ENCODE measurements at places on chromosomes 3 and 15.

DNA sequence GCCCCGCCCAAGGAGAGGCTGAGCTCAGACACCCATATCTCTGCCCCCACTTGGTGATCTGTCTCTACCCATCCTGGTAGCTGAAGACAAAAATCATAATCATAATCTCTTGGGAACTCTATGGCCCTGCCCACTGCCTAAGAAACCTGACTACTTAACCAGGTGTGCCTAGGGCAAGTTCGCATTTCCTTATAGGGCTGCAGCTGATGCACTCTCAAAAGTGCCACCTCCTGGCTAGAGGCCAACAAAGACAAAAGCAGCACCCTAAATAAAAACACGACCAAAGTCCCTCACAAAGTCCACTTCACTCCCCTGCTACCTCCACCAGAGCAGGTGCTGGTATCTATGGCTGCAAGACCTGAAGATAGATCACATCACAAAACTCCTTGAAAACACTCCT is 250.4 kb upstream of the SLITRK3 start:
- no peak for DNase-seq

DNA sequence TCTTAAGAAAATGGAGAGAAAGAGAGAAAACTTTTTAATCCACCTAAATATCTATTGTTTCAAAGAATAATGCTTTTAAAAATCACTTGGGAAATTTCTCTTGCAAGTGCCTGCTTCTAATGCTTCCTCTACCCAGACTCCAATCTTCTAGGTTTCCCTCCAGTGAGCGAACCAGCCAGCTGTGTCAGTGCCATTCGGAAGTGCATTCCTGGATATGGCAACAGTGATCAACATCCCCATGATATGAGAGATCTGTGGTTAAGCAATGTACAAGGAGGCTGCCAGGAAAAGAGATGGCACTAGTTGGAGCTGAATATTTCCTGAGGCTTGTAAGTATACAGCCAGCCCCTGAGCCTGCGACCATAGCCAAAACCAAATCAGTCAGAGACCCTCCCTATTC is 53.3 kb upstream of the KCNMB2 start:
- no peak for DNase-seq

GRCh38 chr3:88690287-88690686 is 417.1 kb upstream of the EPHA3 start:
- DNase-seq = no peak

DNA sequence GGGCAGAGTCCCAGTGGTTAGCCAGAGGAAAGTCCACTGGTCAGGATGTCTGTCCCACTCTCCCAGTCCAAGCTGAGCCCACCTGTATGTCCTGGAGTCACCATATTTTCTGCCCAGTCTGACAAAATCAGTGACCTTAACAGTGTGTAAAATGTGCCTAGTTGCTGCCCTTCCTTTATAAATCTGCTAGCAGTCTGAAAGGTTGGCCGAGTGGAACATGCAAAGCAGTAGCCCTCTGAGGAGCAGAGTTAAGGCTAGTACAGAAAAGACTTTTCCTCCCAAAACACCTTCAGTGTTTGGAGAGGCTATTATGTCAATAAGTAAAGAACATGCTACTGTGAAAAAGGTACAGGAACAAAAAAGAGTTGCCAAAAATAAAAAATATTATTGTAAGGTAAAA is 15.3 kb downstream of the TTC21A start:
- DNase-seq = no peak

- DNase-seq = no peak
Observed at GRCh38 chr3:100893108-100893507, 100.1 kb downstream of the ABI3BP start.

DNA sequence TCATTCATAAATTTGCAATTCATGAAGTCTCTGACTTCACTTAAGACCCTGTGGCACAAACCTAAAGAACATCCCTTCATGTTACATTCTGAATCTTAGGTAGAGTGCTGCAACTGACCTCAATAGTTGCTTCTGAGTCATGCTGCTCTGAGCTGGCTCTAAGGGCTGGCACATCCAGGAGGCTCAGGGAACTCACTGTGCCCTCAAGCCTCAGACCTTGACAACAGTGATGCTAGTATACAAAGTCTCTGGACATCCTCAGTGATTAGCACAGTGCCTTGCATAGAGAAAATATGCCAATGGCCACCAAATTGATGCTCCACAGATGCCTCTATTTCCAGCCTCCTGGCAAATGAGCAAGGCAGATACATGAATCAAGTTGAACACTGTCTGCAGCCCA is 740.9 kb upstream of the LMCD1 start:
- no peak for DNase-seq

- peak; percentile 43 for DNase-seq
Observed at GRCh38 chr3:138434276-138434874, at the start of gene ESYT3. Gene ESYT3, plus strand, starts transcription at chr3:138434616. Its CDS starts 183 bp downstream, at chr3:138434799.

DNA sequence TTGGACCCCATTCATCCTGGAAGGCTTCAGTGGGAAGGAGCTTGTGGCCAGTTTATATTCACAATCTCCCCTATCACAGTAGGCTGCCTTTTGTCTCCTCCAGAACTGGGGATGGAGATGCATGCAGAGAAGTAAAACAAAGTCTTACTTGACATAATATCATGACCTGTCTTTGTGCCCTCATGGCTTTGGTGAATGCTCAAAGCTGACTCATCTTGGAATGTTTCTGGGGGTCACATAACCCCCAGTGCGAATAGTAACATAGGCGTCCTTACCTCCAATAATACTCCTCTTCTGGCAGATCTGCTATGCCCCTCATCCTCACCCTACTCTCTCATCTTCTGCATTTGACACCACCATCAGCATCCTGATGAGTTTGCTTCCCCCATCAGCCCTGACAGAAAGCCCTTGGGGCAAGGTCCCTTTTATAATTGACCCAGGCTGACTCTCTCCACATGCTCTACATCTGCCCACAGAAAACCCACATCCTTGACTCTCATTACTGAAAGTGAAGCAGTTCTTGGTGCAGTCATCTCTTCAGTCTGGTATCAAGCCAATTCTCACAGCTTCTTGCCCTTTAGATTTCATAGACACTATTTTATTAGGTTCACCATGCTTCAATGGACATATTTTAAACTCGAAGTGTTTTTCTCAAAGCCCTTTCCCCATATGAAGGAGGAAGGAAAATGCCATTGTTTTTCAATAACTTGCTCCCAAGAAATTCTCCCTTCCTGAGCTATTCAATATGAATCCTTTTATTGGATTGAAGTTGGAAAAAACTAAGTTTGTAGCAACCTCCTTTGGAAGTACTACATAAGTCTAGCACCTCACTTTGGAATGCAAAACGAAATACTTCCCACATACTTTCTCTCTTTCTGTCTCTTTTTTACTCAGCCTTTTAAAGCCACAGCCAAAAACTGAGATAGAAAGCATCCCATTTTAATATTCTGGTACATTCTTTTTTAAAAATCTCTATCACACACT is 36.6 kb downstream of the OSTN start:
- DNase-seq = peak; percentile 36

- no peak for DNase-seq
Observed at GRCh38 chr3:24548278-24548677, 53.6 kb upstream of the THRB start.

- DNase-seq = no peak
Observed at GRCh38 chr15:43808960-43809678, 8.7 kb downstream of the HYPK start.

DNA sequence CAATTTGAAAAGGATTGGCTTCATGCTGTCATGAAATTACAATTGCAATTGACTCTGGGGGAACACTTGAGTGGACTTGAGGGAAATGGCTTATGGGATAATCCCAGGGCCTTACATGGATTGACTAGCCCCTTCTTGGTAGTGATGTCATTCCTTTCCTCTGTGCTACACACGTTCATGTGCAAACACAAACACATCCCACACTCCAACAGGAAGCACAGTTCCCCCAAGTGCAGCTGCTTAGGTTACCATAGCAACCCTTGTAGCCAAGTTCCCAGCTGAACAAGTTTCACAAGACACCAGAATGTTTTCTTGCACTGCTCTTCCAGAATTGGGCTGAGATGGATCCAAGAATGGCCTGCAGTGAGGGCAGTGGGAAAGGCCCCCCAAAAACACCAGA is 217.0 kb downstream of the ZNF621 start:
- peak; percentile 63 for DNase-seq

DNA sequence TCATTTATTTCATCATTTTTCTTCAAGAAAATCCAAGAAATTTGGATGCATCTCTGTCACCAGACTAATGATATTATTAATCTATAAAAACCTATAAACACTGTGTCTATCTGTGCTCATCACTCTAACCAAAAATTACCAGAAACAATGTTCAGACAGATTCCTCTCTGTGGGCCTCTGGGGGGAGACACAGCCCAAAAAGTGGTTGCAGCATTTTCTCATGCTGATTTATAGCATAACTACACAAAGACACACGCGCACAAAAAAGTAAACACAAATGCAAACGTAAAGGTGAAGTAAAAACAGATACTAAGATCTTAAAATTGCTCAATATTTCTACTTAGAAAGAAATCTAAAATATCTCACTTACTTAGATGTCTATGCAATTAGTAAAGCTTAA is 976.0 kb downstream of the GBE1 start:
- DNase-seq = no peak

DNA sequence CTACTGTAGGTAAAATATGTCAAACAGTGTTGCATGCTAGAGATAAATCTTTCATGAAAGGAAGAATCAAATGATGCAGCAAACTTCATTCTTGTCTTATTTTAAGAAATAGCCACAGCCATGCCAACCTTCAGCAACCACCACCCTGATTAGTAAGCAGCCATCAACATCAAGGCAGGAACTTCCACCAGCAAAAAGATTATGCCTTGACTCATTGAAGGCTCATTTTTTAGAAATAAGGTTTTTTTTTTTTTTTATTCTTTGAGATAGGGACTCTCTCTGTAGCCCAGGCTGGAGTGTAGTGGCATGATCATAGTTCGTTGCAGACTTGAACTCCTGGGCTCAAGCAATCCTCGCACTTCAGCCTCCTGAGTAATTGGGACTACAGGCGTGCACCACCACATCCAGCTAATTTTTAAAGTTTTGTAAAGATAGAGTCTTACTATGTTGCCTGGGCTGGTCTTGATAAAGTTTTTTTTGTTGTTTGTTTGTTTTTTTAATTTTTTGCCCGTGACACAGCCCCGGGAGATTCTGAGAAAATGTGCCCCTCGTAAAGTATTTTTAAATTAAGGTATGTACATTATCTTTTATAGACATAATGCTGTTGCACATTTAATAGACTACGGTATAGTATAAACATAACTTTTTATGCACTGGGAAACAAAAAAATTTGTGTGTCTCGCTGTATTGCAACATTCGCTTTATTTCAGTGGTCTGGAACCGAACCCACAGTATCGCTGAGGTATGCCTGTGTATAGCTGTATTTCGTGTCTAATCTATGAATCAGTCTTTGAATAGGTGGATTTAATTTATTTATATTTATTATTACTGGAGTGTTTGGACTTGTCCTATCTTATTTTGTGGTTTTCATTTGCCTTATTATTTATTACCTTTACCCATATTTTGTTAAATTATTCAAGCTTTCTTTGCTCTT is 23.3 kb downstream of the SNRK start:
- DNase-seq = no peak

DNA sequence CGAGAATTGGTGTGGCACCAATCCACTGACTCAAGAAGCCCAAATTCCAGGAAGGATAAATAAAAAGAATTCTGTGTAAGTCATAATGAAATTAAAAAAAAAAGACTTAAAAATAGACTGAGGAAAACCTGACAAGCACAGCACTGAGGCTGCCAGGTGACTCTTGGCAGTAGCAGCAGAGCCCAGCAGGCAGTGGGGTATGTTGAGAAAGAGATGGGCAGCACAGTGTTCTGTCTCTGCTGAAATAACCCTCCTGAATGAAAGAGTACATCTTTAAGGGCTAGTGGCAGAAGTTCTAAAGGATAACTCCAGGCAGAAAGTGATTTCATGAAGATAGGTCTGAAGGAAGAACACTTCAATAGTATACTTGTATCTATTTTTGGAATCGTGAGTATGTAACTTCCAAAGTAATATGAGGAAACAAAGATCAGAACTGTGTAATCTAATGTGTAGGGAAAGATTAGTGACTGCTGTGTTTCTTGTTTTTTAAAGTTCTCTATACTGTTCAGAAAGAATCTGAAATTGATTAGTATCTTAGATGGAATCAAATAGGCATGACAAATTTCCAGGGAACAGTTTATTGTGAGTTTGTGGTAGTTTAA is 75.9 kb downstream of the RAB7A start:
- DNase-seq = no peak

- DNase-seq = peak; percentile 53
Observed at GRCh38 chr3:143084856-143085731, 34.5 kb upstream of the CHST2 start.

- no peak for DNase-seq
Observed at GRCh38 chr15:61916104-61916503, 144.1 kb downstream of the VPS13C start.

DNA sequence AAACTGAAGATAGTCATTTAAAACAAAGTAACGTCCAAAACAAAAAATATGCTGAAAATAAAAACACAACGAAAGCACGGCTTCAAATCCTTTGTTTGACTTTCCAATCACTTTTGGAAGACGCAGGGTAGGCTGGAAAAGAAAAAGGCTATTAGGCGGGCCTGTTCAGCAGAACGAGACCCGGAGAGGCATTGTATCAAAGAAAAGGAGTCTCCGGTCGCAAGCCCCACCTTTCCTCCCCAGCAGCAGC is 691 bp downstream of the SENP7 start:
- DNase-seq = no peak

DNA sequence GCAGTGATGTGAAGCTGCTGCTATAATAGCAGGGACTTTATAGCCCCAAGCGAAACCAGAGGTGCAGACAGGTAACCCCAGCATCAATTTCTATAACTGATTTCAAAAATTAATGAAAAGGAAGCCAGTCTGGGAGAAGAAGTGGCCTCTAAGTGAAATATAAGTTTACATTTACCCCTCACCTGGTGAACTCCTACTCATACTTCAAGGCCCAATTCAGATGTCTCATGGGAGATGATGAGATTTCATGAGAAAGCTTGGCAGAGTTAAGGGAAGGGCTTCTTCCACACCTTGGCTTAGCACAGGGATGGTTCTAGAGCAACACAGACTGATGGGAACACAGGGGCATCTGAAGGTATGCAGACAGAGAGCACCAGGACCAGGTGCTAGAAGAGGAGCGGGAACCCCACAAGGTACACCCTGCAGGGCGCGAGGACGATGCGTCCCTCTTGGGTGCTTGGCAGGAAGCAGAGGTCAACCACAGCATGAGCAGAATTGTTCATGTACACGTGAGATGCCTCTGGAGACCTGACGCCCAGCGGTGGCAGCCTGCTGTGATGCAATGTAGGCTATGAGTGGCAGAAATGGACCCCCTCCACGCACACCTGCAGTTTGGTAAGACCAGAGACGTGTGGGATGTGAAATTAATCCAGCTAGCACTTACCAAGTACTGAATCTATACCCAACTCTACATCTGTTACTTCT is 102.9 kb downstream of the SRGAP3 start:
- DNase-seq = no peak

- DNase-seq = no peak
Observed at GRCh38 chr3:175535351-175535750, 676.2 kb downstream of the NAALADL2 start.

GRCh38 chr15:41921167-41921566 is 27.3 kb upstream of the SPTBN5 start:
- no peak for DNase-seq

- DNase-seq = no peak
Observed at GRCh38 chr3:171199473-171199829, 172.9 kb upstream of the SLC2A2 start.

- no peak for DNase-seq
Observed at GRCh38 chr3:141231952-141232823, 563 bp downstream of the PXYLP1 start.

All from fibroblast of villous mesenchyme (primary cell).